ENCODE measurements at places on chromosomes 3 and 15. TPM values are rescaled to one million over a fixed set of nuclear protein-coding genes. Genes with fewer than 3 reads are reported as not detected.

The IL16 gene
- total RNA-seq = 26.2 TPM

DNA sequence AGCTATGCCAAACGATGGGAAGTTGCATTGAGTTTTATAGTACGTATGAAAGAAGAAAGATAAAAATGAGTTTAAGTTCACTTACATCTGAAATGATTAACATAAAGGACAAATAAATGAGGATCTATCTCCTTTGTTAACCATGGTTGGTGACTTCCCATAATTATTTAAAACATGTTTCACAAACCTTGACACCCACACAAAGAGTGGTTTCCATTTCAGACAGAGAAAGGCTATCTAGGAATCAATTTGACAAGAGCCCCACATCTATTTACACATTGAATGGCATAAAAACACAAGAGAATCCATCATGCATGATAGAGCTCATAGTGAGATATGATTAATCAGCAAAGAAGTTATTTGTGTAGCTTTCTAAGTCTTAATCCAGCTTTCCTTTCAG, 14.2 kb upstream of the MTMR10 start:
- DNase-seq = no peak

- DNase-seq = no peak
Measured at GRCh38 chr3:117184574-117184973, 475.0 kb downstream of the TUSC7 start.

- no peak for DNase-seq
Measured at GRCh38 chr3:184806567-184807271, 5.2 kb upstream of the VPS8 start.

Data from omental fat pad (tissue), 4 donors.